ENCODE measurements at places on chromosomes 7 and 10.
A peak's percentile ranks its signal among the peaks of the same experiment; 100 is the strongest.

- peaks cover 32% of the 10 kb centered on the region for H3K4me1 ChIP-seq
- H3K27me3 ChIP-seq = no peaks in the 10 kb centered on the region
- H3K4me3 ChIP-seq = no peak overlapping the region
- peaks cover 10% of the 10 kb centered on the region for H3K36me3 ChIP-seq
Measured at GRCh38 chr7:43891069-43891955, 15.1 kb downstream of the URGCP start.

DNA sequence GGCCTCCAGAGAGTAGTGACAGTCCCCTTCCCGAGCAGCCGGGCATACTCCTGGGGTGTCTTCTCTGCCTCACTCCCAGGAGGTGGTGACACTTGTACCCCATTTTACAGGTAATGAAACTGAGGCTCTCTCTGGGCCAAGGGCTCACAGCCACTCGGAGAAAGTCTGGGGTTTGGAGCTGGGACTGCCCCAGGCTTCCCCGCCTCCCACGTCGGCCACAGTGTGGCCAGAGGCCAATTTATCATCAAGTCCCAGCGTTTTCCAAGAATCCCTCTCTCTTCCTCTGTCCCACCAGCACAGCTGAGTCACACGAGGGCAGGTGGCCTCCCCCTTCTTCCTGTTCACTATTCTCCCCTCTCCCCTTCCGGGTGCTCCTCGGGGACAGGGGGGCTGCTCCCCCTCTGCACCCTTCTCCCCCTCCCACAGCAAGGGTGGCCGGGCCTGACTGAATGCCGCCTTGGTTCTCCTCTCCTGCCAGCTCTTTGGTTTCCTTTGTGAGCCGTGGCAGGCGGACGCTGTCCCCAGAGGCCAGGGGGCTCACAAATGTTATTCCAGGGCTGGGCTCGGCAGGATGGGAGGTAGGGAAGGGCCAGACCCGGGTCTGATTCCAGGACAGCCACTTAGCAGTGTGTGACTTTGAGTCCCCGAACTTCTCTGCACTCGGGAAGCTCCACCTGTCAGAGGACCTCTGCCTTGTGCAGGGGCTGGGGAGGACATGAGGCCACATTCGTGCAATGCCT is 17.7 kb downstream of the CLIP2 start:
- peak overlapping the region; percentile 64 for H3K27ac ChIP-seq
- no peaks in the 10 kb centered on the region for H3K36me3 ChIP-seq
- H3K4me1 ChIP-seq = peaks cover 24% of the 10 kb centered on the region
- peak overlapping the region; percentile 51 for H3K4me3 ChIP-seq
- DNase-seq = peak; percentile 37

DNA sequence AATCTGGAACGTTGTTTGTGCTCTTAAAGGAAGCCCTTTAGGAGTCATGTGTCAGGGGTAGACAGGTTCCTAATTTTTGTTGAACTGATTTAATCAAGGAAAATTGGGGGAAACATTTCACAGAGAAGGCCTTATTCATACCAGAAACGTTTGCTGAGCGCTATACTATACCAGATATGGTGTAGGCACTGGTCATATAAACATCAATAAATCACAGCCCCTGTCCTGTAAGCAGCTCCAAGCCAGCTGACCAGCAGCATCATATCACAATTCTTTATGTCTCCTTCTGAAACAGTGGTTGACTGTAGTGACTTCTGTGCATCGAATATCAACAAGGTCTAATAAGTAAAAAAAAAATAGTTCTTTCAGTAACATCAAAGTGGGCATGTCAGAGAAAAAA is 1.1 kb downstream of the TMEM178B start:
- H3K4me1 ChIP-seq = peaks cover 12% of the 10 kb centered on the region
- DNase-seq = no peak
- no peak overlapping the region for H3K27ac ChIP-seq
- H3K27me3 ChIP-seq = peaks cover 48% of the 10 kb centered on the region
- H3K4me3 ChIP-seq = peak overlapping the region; percentile 74
- H3K36me3 ChIP-seq = no peaks in the 10 kb centered on the region

GRCh38 chr10:54133203-54133602 is 667.8 kb downstream of the PCDH15 start:
- no peak overlapping the region for H3K27ac ChIP-seq
- DNase-seq = no peak
- H3K4me1 ChIP-seq = no peaks in the 10 kb centered on the region
- H3K4me3 ChIP-seq = no peak overlapping the region
- no peaks in the 10 kb centered on the region for H3K36me3 ChIP-seq

- H3K27me3 ChIP-seq = peaks cover 3% of the 10 kb centered on the region
- no peaks in the 10 kb centered on the region for H3K36me3 ChIP-seq
- H3K27ac ChIP-seq = no peak within 1 kb of the TSS
- no peak within 1 kb of the TSS for H3K4me3 ChIP-seq
- DNase-seq = peak; percentile 97
Measured at GRCh38 chr7:76201732-76202665, at the start of gene SRRM3. Gene SRRM3, plus strand, starts transcription at chr7:76201896. Its CDS starts 33,171 bp downstream, at chr7:76235067.

- peaks cover 3% of the 10 kb centered on the region for H3K4me1 ChIP-seq
- peaks cover 2% of the 10 kb centered on the region for H3K27me3 ChIP-seq
- no peaks in the 10 kb centered on the region for H3K36me3 ChIP-seq
- H3K4me3 ChIP-seq = no peak overlapping the region
Measured at GRCh38 chr10:4983615-4984216, 19.9 kb downstream of the AKR1C2 start.

DNA sequence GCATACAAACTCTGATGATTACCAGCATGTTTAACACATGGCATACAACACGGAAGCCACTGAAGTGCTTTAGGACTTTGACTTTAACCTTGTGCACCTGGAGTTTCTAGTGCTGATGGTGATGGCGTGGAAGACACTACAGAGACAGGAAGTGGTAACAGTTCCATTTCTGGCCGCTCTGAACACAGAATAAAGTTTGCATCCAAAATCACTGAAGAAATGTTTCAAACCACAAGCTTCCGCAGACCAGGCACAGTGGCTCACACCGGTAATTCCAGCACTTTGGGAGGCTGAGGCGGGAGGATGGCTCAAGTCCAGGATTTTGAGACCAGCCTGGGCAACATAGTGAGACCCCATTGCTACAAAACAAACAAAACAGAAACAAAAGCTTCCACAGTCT is 40.3 kb upstream of the TNPO3 start:
- no peaks in the 10 kb centered on the region for H3K36me3 ChIP-seq
- peak overlapping the region; percentile 62 for H3K27ac ChIP-seq
- DNase-seq = peak; percentile 34
- H3K4me1 ChIP-seq = peaks cover 19% of the 10 kb centered on the region

DNA sequence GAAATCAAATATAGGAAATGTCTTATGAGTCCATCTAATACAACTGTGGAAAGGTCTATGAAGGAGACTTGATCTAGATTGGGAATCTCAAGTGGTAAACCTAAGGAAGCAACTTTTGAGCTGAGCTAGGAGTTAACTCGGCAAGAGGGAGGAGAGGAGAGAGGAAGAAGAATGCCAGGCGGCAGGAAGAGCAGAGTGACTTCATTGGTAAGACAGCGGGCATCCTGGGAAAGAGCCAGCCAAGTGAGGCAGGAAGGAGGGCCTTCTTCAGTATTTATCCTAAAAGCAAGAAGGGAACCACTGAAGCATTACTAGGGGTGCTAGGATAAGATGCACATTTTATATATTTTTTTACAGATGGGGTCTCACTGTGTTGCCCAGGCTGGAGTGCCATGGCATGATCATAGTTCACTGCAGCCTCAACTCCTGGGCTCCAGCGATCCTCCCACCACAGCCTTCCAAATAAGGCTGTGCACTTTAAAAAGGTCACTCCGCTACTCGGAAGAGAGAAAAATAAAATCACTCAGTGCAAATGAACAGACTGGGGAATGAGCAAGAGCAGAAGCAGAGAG is 2.0 kb downstream of the BCL7B start:
- H3K36me3 ChIP-seq = peaks cover 20% of the 10 kb centered on the region
- H3K4me3 ChIP-seq = peak overlapping the region; percentile 89
- H3K4me1 ChIP-seq = peaks cover 34% of the 10 kb centered on the region
- no peak for DNase-seq

DNA sequence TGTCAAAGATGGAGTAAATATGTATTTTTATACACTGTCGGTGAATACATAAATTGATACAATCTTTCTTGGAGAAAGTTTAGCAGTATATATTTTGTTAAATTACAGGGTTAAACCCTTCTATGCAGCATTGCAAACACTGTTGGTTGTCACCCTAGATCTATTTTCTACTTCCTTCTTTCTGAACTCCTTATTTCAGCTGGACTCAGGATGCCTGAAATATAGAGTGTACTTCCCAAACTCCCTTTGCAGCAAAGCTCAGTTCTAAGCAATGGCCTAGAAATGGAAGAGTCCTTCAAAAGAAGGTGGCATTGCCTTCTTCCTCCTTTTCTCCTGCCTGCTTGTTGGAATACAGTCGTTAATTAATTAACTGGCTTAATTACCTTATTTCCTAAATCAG is 20.6 kb downstream of the CUBN start:
- peaks cover 4% of the 10 kb centered on the region for H3K36me3 ChIP-seq
- H3K4me3 ChIP-seq = no peak overlapping the region
- no peaks in the 10 kb centered on the region for H3K27me3 ChIP-seq
- no peak overlapping the region for H3K27ac ChIP-seq
- peaks cover 4% of the 10 kb centered on the region for H3K4me1 ChIP-seq
- DNase-seq = no peak

DNA sequence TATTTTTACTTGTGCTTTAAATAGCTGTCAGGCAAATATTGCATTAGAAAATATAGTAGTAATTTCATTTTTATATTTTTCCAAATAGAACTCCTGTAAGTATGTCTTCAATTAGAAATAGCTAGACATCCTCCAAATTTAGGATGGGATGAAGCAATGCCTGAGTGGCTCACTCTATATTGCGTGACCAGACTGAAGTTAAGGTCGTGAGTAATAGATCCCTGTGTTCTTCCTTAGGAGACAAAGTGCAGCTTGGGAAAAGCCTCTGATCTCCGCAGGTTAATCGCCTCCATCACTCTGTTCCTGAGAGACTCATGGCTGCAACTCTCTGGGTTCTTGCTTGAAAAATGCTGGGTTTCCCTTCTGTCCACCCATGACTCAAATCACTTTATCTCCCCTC is 484.8 kb upstream of the ANKRD30A start:
- H3K27ac ChIP-seq = no peak overlapping the region
- no peaks in the 10 kb centered on the region for H3K36me3 ChIP-seq
- no peaks in the 10 kb centered on the region for H3K27me3 ChIP-seq
- no peaks in the 10 kb centered on the region for H3K4me1 ChIP-seq
- no peak for DNase-seq

DNA sequence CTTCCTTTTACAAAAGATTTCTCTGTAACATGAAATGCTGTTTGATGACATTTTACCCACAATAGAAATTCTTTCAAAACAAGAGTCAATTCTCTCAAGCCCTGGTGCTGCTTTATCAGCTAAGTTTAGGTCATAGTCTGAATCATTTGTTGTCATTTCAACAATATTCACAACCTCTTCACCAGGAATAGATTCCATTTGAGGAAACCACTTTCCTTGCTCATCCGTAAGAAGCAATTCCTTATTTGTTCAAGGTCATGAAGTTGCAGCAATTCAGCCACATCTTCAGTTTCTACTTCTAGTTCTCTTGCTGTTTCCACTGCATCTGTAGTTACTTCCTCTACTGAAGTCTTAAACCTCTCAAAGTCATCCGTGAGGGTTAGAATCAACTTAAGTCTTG is 315.3 kb downstream of the TYW1 start:
- no peak overlapping the region for H3K27ac ChIP-seq
- peaks cover 20% of the 10 kb centered on the region for H3K36me3 ChIP-seq
- DNase-seq = no peak
- H3K27me3 ChIP-seq = no peaks in the 10 kb centered on the region
- H3K4me3 ChIP-seq = no peak overlapping the region
- H3K4me1 ChIP-seq = no peaks in the 10 kb centered on the region

DNA sequence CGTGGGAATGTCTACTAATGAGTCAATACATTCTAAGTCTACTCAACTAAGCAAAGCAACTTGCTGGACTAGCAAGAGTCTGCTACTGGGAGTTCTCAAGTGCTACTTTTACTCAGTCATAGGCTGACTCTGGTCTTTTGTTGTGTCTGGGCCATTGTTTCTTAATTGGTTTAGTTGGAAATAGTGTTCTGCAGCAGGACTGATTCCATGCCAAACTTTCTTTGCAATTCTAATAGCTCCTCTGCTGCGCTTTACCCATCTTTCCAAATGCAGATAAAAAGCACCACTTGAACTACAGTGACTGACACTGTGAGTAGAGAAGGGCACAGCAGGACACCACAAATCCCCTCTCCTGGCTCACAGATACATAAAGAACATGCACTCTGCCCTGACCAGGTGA is 125.7 kb downstream of the CD36 start:
- no peak for DNase-seq
- H3K4me3 ChIP-seq = no peak overlapping the region
- H3K27ac ChIP-seq = no peak overlapping the region

GRCh38 chr7:37191797-37192196 is 256.9 kb downstream of the ELMO1 start:
- no peak overlapping the region for H3K27ac ChIP-seq
- H3K36me3 ChIP-seq = peaks cover 8% of the 10 kb centered on the region
- no peak overlapping the region for H3K4me3 ChIP-seq
- H3K27me3 ChIP-seq = no peaks in the 10 kb centered on the region
- peaks cover 7% of the 10 kb centered on the region for H3K4me1 ChIP-seq

DNA sequence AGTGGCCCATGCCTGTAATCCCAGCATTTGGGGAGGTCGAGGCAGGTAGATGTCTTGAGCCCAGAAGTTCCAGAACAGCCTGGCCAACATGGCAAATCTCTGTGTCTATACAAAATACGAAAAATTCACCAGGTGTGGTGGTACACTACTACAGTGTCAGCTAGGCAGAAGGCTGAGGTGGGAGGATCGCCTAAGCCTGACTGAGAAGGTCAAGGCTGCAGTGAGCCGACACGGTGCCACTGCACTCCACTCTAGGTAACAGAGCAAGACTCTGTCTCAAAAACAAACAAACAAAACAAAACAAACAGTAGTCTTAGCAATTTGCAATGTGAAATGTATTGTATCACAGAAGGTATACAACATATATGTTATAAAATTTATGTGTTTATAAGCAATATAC is 348.0 kb downstream of the SEMA3D start:
- H3K27ac ChIP-seq = no peak overlapping the region
- no peak overlapping the region for H3K4me3 ChIP-seq
- DNase-seq = no peak
- no peaks in the 10 kb centered on the region for H3K27me3 ChIP-seq
- no peaks in the 10 kb centered on the region for H3K36me3 ChIP-seq

DNA sequence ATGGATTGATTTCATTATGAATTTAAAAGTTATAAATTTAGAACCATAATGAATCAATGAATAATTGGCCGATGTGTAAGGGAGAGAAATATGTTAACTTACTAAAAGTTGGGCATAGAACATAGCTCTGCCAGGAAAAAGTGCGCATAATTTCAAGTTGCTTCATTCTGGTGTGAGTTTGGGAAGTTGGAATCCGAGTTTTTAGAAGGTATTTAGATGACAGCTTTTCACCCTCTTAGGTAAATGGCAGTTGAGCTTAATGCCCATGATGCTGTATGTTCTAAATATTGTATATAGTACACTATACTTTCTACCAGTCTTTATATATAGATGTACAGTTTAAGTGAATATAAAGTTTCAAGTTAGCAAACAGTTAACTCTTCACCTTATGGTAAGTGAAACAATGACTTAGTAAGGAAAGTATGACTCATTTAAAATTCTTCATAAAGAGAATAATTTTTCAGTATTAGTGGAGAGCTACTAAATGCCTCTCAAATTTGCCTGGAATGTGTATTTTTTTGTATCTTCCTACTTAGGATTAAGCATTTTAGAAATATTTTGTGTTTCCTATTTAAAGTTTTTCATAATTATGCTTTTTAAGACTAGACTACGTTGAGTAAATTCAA is 1.6 kb downstream of the C1GALT1 start:
- no peak for DNase-seq
- H3K4me3 ChIP-seq = peak overlapping the region; percentile 99
- H3K36me3 ChIP-seq = peaks cover 10% of the 10 kb centered on the region
- peaks cover 20% of the 10 kb centered on the region for H3K4me1 ChIP-seq

- peaks cover 57% of the 10 kb centered on the region for H3K36me3 ChIP-seq
- H3K27me3 ChIP-seq = no peaks in the 10 kb centered on the region
- H3K27ac ChIP-seq = no peak overlapping the region
- no peak for DNase-seq
Measured at GRCh38 chr7:36430186-36430585, 40.5 kb downstream of the ANLN start.

Data from activated naive CD8-positive, alpha-beta T cell treated with anti-CD3 and anti-CD28 coated beads, Interleukin-2, amount 10 ng/mL, durations not matched to agents 7 days and 5 days (primary cell).